ENCODE measurements at places on chromosomes 1 and 21.

DNA sequence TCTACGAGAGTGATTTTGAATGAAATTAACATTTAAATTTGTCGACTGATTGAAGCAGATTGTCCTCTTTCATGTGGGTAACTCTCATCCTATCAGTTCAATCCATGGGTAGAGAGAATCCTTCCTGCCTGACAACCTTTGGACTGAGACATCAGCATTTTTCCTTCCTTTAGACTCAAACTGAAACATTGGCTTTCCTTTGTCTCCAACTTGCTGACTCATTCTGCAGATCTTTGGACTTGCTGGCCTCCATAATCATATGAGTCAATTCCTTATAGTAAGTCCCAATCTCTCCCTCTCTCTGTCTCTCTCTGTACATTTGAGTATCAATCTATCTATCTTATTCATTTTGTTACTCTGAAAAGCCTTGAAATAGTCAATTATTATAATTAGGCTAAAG lies 416.7 kb downstream of the LRRIQ3 start:
- DNase-seq, result no peak

- DNase-seq, result no peak
Measured at GRCh38 chr1:228440761-228441500, 24.3 kb upstream of the TRIM17 start.

DNA sequence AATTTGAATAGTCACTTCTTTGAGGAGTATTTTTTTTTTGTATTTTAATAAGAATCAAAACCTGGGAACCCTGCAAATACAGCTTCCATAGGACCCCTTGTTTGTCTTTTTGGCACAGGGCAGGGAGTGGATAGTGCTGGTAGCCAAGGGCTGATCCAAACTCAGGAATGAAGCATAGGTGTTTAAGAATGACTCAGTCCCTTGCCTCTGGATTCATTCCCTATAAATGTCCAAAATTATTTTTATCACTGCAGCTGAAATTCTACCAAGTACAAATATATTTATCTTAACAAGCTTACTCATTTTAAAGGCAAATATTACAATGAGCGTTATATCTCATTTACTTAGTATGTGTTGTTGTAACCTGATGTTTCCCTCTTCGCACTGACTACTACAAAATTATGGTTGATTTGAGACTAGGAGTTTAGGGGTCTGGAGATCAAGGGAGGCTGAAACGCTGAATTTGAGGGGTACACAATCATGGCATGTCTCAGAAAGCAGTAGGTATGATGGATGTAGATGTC lies 278.6 kb upstream of the LYPLAL1 start:
- no peak for DNase-seq

DNA sequence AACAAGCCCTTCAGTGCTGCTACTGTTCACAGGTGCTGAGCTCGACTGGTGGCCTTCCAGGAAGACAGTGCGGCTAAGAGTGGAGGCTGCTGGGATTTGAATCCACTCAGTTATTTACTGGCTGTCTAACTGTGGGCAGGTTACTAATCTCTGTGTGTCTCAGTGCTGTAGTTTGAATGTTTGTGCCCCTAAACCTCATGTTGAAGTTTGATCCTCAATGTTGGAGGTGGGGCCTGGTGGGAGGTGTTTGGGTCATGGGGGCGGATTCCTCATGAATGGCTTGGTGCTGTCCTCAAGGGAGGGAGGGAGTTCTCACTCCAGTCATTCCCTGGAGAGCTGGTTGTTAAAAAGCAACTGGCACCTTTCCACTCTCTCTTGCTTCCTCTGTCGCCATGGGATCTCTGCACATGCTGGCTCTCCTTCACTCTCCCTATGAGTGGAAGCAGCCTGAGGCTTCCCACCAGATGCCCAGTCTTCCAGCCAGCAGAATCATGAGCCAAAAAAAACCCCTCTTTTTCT lies 334.8 kb downstream of the RPS6KC1 start:
- no peak for DNase-seq

DNA sequence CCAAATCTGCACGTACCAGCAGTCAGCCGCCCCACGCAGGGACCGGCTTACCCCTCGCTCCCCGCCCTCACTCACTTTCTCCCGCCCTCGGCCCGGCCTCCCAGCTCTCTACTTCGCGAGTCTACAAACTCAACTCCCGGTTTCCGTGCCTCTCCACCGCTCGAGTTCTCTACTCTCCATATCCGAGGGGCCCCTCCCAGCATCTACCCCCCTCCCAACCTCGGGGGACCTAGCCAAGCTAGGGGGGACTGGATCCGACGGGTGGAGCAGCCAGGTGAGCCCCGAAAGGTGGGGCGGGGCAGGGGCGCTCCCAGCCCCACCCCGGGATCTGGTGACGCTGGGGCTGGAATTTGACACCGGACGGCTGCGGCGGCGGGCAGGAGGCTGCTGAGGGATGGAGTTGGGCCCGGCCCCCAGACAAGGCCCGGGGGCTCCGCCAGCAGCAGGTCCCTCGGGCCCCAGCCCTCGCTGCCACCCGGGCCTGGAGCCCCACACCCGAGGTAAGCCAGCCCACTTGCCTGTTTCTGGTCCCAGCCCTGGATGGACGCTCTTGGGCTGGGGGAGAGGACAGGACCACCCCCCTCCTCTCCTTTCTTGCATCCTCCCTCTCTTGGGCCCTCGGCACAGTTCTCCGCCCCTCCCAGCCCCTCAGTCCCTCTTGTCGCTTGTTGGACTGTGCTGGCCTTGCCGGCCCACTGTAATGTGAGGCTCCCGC lies at the start of gene ARTN:
Gene ARTN, plus strand, starts transcription at position 416 of the 715 bp plus-strand sequence. CDS start 1,856 bp downstream, outside the sequence.
- peak; percentile 30 for DNase-seq

Measured in activated T-cell treated with anti-CD3 and anti-CD28 coated beads, Interleukin-2, amount 50 U/mL, for 72 hours (primary cell).